ENCODE measurements at places on chromosomes 4 and X. TPM values are rescaled to one million over a fixed set of nuclear protein-coding genes. Genes with fewer than 3 reads are reported as not detected.

The ATP2B3 gene
- total RNA-seq, result not detected

The TMEM271 gene
- total RNA-seq, result not detected

The NUDT10 gene
- not detected for total RNA-seq

The THOC2 gene
- 29.8 TPM for total RNA-seq

The GK2 gene
- not detected for total RNA-seq
